ENCODE measurements at places on chromosomes 4 and X. TPM values are rescaled to one million over a fixed set of nuclear protein-coding genes. Genes with fewer than 3 reads are reported as not detected.

Gene SPANXN3
- not detected for total RNA-seq

Gene EDA
- total RNA-seq, result 0.97 TPM

Gene RHOXF2B
- not detected for total RNA-seq

Gene CYLC1
- total RNA-seq, result not detected

Gene PLAC1
- not detected for total RNA-seq

Gene MAGEE1
- total RNA-seq, result 3.9 TPM

Gene ZRSR2
- 11.0 TPM for total RNA-seq

Gene EXOC1L
- not detected for total RNA-seq

Gene MSANTD1
- total RNA-seq, result 0.21 TPM

Gene GABRE
- total RNA-seq, result not detected

Gene ARHGAP6
- total RNA-seq, result not detected

Gene FANCB
- total RNA-seq, result 12.2 TPM

Gene PCDH11X
- total RNA-seq, result not detected

Gene OTUD4
- total RNA-seq, result 69.4 TPM

Gene LRIT3
- total RNA-seq, result 0.23 TPM

Gene TRIM75
- not detected for total RNA-seq

All from activated CD8-positive, alpha-beta memory T cell treated with anti-CD3 and anti-CD28 coated beads for 36 hours (primary cell).